ENCODE measurements at places on chromosomes 5 and 9.

GRCh38 chr9:135147474-135147805 is 60.0 kb downstream of the OLFM1 start:
- no peak for DNase-seq

GRCh38 chr9:119818726-119819435 is 449.6 kb upstream of the BRINP1 start:
- DNase-seq = no peak

DNA sequence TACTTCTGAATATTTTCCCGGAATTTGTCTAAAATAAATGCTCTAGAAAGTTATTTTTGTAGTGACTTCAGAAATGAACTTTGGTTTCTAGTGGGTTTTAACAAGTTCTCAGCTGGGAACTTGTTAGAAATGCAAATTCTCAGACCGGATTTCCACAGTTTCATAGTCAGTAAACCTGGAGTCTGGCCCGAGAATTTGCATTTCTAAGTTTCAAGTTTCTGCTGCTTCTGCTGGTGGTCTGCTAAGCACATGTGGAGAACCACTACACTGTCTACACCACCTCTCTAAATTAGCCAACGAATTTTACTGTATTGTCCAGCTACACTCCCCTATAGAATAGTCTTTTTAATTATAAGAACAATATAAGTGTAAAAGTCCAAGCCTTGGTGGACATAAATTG is 208.0 kb downstream of the CHSY3 start:
- no peak for DNase-seq

DNA sequence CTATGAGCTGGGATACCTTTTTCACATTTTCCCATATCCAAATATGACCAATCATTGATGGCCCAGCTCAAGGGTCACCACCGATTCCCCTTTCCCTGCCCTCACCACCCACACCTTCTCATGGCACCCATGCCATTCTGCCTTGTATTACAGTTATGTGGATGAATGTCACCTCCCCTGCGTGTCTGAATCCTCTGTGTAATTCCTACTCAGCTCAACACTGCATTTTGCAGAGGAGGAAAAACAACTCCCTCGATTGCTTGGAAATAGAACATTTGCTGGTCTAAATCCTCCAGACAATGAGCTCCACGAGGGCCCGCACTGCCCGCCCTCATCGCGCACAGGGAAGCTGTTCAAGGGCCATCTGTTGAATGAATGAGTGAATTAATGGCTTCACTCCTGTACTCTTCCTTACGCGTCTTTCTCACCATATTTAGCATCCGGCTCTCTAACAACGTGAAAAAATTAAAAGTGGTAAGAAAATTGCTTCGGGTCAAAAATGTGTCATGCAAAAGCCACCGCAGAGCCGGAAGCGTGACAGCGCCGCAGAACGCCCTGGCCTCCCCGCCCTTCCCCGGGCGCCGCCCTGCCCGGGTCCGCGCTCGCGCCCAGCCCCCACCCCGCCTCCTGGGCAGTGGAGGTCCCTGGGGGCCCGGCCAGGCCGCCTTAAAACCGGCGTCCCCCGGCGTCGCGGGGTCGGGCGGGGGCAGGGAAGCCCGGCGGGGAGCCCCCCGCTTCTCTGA is 704 bp downstream of the SUSD1 start:
- DNase-seq = peak; percentile 54

- DNase-seq = no peak
Observed at GRCh38 chr9:4116071-4116581, 183.7 kb downstream of the GLIS3 start.

- DNase-seq = no peak
Observed at GRCh38 chr9:995192-995591, 18.7 kb downstream of the DMRT3 start.

GRCh38 chr9:113298924-113299770 is 4.0 kb downstream of the RNF183 start:
- DNase-seq = no peak

DNA sequence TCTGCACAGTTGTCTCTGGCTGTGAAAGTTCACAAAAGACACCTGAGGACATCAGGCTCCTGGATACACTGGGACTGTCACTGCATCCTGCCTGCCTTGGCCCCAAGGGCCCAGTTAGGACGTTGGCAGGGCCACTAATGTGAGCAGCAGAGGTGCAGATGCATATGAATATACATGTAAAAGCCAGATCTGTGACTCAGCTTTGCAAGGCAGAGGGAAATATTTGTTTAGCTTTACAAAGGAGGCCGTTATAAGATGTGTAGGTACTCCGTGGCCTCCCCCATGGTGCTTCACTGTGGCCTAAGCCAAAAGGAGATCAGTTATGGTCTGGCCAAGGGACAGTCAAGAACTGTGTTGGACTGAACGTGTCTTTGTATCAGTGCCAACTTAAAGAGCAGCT is 4.1 kb upstream of the C1QTNF3 start:
- DNase-seq = no peak

- no peak for DNase-seq
Observed at GRCh38 chr5:3386637-3387036, 209.0 kb upstream of the IRX1 start.

DNA sequence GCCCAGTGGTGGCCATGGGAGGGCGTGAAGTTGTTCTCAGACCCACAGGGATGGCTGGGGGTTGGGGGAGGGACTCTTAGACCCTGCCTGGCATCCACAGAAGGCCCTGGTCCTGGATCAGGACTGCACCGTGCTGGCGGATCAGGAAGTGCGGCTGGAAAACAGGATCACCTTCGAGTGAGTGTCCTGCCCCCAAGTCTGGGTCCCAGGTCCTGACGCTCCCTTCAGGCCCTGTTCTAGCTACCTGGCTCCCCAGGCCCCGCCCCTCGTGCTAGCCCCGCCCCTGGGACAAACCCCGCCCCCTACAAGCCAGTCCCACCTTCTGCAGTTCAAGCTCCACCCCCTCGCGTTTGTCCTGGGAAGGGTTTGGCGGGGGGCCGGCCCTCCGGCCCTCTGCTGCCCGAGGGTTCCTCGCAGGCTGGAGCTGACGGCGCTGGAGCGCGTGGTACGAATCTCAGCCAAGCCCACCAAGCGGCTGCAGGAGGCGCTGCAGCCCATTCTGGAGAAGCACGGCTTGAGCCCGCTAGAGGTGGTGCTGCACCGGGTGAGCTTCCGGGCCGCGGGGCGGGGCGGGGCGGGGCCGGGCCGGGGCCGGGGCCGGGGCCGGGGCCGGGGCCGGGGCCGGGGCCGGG is 12.9 kb downstream of the RGS14 start:
- no peak for DNase-seq

DNA sequence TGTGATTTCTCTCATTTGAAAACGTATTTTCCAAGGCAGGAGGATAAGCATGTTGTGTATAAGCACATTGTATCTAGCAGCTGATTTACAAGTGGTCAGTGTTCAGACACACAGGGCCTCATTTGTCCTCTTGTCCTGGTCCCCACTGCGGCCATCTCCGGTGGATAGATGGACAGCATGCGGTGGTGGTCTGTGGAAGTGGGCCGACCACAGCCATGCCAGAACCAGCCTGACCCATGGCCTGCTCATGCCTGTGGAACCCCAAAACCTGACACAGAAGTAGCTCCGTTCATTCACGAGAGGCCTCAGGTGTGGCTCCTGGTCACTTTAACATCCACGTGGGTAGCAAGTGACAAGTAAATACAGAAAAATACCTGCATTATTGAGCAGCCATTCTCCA is 14.6 kb downstream of the IRX2 start:
- DNase-seq = no peak

GRCh38 chr9:136170006-136170901 is 34.7 kb downstream of the LHX3 start:
- peak; percentile 13 for DNase-seq

DNA sequence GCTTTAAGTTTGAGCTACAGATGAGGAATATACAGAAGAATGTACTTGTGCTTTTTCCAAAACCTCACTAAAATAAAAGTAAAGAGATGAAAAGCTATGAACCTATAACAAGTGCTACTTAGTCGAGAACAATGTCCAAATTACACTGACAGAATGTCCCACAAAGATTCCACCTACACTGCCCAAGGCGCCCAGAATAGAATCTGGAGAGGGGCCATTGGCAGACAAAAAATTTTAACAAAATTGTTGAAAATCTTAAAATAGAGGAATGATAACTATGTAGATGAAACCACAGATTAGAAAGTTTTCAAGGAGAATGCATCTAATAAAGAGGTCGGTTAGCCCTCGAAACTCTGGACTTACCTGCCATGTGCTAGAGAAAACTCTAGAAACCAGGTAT is 235.3 kb downstream of the CETN3 start:
- DNase-seq = no peak

Measured in activated gamma-delta T cell treated with anti-CD3 and anti-CD28 coated beads, Interleukin-2, amount 50 U/mL, for 16 hours (primary cell).